ENCODE measurements at places on chromosomes 16 and 17.

GRCh38 chr17:79011451-79012147 lies 2.0 kb upstream of the CANT1 start:
- no peak for DNase-seq

- DNase-seq, result no peak
These were observed 173.4 kb downstream of the ZNF18 start for GRCh38 chr17:11823862-11824261.

DNA sequence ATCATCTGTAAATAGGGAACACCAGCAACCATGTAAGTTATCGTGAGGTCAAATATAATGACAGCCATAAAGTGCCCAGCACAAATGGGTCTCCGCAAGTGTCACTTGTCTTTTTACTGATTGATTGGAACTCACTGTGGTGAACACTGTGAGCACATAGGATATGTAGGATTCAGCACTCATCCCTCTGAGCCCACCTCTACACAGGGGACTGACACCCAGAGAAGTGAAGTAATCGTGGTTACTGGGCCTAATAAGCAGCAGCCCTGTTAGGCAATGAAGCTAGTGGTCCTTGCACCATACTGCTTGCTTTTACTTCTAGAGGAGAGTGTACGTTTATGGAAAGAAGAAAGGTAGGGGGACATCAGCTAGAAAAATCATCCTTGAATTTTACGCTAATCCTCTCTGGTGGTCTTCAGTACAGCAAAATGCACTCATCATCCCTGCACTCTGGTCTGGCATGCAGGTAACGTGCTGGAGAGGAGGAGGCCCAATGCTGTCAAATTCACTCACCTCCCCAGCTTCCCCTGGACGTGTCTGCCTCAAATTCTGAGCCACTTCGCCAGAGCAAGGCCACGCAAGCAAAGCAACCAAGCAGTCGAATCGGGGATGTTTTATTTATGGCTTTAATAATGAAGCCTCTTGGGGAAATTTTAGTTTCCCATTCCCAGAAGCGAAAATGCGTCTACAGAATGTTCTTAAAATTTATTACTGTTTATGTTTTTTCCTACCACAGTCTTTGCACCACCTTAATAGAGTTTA lies 74.7 kb downstream of the YPEL2 start:
- DNase-seq, result no peak

DNA sequence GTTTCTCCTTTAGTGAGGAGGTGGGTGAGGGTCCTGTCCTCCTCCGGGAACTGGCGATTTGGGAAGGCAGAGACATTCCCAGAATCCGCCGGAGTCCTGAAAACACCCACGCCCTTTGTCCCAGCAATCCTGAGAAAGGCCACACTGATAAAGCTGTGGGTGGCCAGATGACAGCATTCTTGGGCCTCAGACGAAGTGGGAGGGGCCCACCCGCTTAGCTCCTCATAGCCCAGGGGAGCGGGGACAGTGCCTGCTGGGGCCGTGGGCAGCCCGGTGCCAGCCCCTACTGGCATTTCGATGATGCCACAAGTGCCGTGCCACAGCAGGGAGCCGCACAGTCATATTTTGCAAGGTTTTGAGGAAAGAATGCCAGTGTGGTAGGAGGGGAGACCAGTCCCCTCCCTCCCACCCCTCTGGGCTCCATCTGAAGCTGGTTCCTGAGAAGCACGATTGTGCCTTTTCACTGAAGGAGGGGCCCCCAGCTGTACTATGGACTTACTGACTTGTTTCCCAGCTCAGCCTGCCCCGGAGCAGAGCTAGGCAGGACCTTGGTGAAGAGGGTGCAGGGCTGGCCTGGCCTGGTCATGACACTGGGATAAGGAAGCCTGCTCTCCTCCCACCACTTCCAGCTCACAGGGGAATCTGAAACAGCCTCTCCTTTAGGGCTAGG lies 20.9 kb upstream of the MPRIP start:
- no peak for DNase-seq

- no peak for DNase-seq
These were observed 3.1 kb upstream of the JPT2 start for GRCh38 chr16:1674751-1675664.

DNA sequence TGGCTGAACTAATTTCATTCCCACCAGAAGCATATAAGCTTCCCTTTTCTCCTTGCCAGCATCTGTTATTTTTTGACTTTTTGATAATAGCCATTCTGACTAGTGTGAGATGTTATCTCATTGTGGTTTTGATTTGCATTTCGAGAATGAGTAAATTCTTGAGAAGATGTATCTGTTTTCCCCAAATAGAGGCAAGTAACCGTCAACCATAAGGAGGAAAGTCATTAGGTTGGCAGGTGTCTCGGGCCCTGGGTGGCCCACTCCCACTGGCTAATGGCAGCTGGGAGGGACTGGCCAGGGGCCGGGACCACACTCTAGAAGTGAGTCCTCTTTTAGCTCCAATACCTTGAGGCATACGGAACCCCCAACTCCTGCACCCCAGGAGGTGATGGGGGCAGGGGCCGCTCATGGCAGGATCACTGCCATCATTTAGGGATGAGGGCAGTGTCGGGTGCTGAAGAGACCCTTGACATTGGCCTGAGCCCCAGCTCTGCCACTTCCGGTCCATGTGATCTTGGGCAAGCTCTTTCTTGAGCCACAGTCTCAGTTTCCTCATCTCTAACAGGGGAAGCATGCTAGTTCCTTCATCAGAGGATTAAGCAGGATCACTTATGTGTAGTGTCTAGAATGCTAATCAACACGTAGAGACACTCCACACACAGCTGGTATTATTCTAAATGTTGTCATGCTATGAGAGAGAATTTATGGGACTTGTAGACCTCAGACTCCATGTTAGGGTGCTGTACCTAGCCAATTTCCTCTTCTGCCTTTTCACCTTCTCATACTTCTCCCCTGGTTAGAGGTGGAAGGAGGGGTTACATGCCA lies 44.3 kb downstream of the RGS9 start:
- DNase-seq, result no peak

All from BE2C (cell line).